ENCODE measurements at places on chromosomes 13 and 19.

- no peak for DNase-seq
Observed at GRCh38 chr19:41409288-41409687, 11.7 kb downstream of the BCKDHA start.

DNA sequence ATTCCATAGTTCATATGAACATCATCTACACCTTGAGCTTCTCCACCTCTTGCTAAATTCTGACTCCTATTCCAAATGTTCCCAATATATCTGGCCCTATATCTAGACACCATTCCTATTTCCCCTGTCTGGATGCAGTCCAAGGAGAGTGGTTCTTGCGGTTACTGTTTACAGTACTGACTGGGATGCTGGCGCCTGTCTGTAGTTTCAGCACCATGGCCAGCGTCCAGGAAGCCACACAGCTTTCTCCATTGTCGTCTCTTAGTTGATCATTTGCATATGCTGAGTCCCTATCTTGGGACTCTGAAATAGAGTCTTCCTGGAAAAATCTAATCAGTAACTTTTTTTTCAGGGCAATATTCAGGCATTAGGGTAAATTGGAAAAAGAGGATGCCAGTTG, 14.9 kb downstream of the LAIR2 start:
- peak; percentile 18 for DNase-seq

DNA sequence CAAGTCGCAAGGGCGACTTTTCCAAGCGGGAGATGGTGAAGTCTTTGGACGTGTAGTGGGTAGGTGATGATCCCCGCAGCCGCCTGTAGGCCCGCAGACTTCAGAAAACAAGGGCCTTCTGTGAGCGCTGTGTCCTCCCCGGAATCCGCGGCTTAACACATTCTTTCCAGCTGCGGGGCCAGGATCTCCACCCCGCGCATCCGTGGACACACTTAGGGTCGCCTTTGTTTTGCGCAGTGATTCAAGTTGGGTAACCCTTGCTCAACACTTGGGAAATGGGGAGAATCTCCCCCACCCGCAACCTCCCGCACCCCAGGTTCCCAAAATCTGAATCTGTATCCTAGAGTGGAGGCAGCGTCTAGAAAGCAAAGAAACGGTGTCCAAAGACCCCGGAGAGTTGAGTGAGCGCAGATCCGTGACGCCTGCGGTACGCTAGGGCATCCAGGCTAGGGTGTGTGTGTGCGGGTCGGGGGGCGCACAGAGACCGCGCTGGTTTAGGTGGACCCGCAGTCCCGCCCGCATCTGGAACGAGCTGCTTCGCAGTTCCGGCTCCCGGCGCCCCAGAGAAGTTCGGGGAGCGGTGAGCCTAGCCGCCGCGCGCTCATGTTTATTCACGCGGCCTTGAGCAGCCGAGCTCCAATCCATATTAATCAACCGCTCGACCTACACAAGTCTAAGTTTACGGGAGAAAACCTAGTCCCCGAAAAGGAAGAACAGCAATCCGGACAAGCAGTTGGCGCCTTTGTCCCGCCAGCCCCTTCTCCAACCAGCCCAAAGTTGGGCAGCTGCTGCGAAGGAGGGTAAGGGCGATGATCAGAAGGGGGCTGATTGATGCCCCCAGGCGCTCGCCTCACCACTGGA, 9.9 kb downstream of the SOX21 start:
- no peak for DNase-seq

DNA sequence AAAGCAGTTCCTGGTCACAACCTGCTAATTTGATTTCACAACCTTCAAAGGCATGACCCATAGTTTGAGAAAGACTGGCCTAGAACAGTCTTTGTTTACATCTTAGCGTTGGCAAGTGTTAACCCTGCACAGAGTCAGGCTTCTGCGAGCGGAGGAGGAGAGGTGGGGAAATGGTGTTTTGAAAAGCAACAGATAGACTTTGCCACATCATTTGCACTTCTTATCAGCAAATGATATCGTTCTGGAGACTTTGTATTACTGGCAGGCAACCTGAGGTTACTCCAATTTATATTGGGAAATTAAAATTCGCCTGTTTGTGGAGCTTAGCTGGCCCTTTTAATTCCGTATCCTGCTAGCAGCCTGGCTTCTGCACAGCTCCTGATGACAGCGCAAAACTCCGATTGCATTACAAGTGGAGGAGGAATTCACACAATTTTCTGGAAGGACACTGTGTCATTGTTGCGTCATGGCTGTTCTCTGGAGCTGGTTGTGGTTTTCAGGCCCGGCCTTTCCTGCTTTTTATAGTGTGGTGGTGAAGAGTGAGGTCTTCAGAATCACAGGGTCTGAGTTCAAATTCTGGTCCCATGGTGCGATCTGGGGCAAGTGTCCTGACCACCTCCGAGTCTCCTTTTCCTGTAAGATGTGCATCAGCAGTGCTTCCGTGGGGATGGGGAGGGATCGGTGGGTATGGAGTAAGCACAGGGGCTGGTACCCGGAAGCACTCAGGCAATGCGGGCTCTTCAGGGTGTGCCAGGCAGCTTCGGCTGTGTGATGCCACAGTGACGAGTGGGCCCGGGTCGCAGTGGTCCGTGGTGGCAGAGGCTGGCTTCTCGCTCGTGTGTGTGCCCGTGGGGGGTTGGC, 49.1 kb upstream of the EHD2 start:
- no peak for DNase-seq

- DNase-seq, result no peak
Observed at GRCh38 chr19:39709026-39709872, 5.0 kb downstream of the LGALS14 start.

- no peak for DNase-seq
Observed at GRCh38 chr13:94056362-94056990, 423.0 kb downstream of the DCT start.

GRCh38 chr13:90185734-90186133, 1161.8 kb upstream of the MIR17HG start:
- DNase-seq, result no peak

GRCh38 chr13:89571676-89572075, 1775.8 kb upstream of the MIR17HG start:
- no peak for DNase-seq
